ENCODE measurements at places on chromosomes 6 and 20.

DNA sequence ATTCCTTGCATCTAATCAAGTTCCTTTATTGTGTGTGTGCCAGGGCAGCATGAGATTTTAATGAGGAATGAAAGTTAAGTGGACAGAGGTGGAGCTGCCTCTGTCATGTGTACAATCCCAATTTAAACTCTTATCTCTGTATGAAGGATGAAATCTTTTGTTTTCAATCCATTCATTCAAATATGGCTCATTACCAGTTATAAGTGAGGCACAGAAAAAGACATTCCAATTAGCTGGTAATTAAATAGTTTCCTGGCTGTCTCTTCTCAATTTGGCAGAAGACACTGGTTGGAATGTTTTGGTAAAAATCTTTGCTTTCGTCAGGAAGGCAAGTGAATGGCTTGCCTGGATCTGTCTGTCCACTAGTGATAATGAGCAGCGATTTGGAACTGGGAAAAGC lies 46.4 kb downstream of the CLVS2 start:
- DNase-seq: no peak

DNA sequence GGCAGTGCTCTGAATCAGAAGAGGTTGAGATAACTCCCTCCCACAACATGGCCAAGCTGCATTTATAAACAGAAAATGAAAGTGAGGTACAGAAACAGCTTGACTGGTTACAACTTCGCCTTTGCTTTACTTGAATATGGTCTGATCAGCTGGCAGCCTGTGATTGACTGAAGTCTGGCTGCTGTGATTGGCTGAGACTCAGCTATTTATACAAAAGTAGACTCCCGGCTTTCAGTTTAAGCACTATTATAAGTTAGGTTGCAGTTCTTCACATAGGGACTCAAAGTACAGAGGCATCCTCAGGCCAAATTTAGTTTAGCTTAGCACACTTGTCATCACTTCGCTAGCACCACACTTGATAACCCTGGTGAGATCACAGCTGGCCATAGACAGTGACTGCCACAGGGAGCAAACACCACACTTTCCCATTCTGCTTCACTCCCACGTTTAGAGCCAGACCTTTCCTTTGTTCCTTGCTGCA lies 362.6 kb downstream of the EPM2A start:
- DNase-seq: no peak

GRCh38 chr6:119858901-119859300 lies 509.3 kb upstream of the MAN1A1 start:
- DNase-seq: no peak

DNA sequence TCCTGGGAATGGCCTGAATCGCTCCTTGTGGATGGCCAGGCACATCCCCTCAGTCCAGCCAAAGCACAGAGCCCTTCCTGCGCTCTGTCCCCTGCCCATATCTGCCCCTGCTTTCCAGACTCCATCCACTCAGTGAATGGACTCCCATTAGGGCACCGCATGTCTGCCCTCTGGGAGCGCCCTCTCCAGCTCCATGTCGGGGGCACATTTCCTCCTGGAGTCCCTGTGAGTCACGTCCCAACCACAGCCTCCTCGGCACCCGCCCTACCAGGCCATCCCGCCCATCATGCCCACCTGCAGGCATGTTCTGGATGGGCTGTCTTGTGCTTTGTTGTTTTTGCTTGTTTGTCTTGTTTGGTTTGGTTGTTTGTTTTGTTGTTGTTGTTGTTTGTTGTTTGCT lies 96.8 kb downstream of the PSMB1 start:
- DNase-seq: no peak

DNA sequence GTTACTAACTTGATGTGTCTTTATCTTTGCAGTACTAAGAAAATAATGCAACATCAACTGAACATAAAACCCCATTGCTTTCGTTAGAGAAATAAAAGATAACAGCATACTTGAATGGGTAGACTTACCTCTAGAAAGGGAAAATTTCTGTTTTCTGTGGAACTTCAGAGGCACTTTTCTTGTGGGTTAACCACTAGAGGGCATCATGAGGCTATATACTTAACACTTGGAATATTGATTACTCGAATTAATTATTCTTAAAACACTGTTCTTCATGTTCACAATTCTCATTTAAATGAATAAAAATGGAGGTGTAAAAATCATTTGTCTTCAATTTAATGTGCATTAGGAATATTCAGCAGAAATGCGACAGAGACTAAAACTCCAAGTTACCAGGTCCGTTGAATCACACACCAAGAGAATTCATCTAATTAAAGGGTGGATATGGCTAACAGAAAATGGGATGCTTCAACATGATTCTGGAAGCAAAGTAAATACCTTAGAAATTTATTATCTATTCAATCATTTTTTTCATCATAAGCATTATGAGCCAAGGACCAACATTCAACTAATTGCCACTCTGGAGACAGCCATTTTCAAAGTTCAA lies 330.8 kb upstream of the PREP start:
- DNase-seq: no peak

DNA sequence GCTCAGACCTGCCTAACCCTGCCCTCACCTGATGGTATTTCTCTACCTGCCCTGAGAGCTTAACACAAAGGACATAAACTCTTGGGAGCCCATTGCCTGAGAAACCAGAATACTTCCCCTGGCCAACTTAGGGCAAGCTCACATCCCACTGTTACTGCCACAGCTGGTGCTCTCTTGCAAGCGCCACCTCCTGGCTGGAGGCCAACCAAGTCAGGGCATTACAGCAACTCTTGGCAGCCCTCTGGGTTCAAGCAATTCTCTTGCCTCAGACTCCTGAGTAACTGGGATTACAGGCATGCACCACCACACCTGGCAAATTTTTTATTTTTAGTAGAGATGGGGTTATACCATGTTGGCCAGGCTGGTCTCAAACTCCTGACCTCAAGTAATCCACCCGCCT lies 70.1 kb downstream of the HECA start:
- no peak for DNase-seq

DNA sequence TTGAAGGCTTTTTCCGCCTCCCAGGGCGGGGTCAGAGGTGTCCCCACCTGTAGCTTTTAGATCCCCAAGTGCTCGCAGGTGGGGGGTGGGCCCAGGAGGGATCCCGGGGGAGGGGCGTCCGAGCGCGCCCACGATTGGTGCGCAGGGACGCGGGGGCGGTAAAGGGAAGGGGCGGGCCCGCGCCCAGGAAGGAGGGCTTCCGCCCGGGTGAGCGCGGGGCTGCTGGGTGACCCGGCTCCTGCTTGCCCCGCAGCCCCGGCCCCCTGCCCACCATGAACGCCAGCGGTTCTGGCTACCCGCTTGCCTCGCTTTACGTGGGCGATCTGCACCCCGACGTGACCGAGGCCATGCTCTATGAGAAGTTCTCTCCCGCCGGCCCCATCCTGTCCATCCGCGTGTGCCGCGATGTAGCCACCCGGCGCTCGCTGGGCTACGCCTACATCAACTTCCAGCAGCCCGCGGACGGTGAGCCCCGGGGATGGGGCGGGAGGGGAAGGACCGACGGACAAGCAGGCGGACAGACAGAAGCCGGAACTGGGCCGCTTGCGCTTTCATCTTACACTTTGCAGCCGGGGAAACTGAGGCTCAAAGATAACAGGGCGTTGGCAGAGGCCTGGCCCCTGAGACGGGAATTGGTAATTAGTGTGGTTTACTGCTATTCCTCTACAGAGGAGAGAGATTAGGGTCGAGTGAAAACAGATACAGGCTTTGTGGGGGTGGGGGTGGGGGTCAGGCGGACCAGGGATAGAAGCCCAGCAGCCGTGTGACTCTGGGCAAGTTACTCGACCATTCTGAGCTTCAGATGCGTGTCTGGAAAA lies at the start of gene PABPC1L:
PABPC1L (plus strand) TSS at position 189 of the 818 bp plus-strand sequence; CDS start at position 273, 84 bp downstream.
- DNase-seq: no peak

DNA sequence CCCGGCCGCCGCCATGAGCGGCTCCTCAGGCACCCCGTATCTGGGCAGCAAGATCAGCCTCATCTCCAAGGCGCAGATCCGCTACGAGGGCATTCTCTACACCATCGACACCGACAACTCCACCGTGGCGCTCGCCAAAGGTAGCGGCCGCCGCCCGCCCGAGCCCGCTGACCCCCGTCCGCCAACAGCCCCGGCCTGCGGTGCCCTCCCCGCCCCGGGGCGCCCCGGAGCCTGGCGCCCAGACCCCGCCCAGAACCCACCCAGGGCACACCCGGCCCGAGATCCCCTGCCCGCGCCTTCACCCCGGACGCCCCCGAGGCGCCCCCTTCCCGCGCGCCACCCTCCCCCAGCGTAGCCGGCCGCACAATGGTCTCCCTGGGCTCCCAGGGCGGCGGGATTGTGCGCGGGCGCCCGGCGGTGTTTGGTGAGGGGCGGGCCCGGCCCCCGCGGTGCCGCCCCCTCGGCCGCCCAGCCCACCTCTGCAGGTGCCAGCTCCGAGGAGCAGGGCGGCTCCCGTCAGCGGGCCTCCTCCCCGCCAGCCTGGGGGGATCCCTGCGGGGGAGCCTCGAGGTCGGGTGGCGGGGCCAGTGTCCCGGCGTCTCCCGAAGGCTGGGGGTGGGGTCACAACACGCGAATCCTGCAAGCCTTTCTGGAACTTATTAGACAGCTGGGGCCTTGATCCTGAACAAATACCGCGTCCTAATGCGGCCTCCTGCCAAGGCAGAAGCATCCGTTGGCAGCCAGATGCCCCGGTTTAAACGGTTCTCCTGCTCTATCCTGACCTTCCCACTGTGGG lies 577 bp downstream of the LSM14B start:
- peak; percentile 23 for DNase-seq

DNA sequence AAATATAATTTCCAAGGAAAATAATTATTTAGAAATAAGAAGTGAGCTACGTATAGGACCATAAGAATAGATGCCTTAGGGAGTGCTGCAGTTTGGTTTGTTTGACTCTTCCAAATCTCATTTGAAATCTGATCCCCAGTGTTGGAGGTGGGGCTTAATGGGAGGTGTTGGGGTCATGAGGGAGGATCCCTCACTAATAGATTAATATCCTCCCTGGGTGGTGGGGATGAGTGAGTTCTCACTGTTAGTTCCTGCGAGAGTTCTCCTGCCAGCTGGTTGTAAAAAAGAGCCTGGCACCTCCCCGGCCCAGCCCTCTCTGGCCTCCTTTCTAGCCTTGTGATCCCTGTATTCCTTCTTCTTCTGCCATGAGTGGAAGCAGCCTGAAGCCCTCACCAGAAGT lies 69.3 kb downstream of the RCAN2 start:
- no peak for DNase-seq

DNA sequence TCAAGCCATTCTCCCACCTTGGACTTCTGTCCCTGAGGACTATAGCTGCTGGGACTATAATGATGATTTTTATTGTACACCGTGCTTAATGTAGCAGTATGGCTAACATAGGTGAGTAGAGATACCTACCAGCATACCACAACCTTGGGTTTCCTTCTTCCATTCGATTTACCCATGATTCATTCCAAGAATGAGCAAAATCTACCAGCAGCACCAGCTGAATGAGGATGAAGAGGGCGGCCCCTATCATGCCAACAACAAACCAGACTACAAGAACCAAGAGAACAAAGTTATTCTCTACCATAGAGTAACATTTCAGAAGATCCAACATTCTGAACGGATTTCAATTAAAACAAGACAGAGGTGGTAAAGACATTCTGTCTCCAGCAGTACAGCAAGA lies 12.1 kb downstream of the SERINC3 start:
- no peak for DNase-seq

DNA sequence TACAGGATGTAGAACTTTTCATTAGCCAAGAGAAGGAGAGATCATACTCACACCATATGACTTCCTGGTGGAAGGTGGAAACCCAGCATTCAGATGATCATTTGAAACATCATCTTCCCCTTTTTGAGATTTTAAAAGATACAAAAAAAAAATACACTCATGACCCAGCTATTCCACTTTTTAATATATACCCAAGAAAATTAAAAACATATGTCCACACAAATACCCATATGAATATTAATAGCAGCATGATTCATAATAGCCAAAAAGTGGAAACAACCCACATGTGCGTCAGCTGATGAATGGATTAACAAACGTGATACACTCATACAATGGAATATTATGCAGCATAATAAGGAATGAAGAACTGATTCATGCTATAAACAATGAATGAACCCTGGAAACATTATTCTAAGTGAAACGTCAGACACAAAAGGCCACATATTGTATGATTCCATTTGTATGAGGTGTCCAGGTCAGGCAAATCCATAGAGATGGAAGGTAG lies 130.0 kb upstream of the SGK1 start:
- no peak for DNase-seq

DNA sequence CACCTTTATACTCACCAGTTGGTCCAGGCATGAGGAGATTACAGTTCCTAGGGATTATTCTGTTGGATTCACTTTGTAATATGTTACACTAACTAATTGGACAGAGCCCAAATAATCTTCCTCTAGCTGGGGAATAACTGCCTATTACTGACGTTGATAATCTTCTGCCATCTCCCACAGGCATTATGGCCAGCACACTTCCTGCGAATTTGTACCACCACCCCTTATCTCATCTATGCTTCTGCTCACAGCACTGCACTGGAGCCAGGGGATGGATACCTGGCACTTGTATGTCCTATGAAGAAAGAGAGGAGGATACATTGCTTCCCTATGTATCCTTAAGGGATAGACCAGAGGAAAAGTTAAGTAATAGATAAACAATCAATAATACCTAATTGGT lies 494.8 kb upstream of the MAN1A1 start:
- no peak for DNase-seq

DNA sequence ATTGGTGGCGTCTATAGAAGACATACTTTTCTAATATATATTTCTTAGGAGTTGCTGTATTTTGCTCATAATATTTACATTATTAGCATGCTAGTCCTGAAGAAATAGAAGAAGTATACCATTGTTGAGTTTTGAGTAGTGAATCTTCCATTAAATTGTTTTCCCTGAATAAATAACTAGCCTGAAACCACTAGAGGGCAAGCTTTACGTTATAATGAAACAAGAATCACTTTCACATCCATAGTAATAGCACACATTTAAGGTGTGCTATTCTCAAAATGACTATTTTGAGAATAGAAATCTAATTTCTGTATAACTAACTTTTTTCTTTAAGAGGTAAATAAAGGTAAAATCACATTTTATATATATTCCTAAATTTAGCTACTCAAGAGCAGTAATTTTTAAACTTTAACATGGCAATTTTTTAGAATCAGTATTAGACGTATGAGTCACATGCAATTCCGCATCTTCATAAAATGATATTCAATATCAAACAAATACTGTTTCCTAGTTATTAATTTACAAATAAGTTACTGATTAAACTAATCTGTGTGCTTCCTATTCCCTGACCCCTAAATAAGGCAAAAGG lies 213.2 kb upstream of the MANEA start:
- no peak for DNase-seq

- no peak for DNase-seq
Observed at GRCh38 chr20:62202083-62202395, 18.0 kb downstream of the HRH3 start.

- no peak for DNase-seq
Observed at GRCh38 chr20:51584737-51585136, 42.2 kb upstream of the NFATC2 start.

DNA sequence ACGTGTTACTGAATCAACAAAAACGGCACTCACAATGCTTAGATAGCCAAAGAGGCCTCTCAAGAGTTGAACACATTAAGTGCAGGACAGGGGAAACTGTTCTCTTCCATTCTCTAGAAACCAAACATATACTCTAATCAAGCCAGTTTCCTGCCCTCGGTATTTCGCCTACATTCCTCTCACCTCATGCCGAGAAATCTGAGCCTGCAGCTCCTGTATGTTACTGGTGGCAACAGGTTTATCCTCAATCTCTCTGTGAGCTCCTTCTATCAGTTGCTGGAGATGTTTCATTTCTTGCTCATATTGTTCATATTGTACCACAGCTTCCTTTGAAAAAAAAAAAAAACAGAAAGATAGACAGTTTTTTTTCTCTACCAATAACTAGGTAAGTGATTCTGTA lies 328.9 kb downstream of the SYNE1 start:
- no peak for DNase-seq

GRCh38 chr20:3432844-3433243 lies 25.4 kb upstream of the DNAAF9 start:
- no peak for DNase-seq

All from NCI-H1417 treated with DMSO at 0.1 percent for 48 hours (cell line).